CD4-positive, alpha-beta T cell treated with Interferon alpha-2 for 1 hour (primary cell): ENCODE measurements at places on chromosomes 5 and 9.

DNA sequence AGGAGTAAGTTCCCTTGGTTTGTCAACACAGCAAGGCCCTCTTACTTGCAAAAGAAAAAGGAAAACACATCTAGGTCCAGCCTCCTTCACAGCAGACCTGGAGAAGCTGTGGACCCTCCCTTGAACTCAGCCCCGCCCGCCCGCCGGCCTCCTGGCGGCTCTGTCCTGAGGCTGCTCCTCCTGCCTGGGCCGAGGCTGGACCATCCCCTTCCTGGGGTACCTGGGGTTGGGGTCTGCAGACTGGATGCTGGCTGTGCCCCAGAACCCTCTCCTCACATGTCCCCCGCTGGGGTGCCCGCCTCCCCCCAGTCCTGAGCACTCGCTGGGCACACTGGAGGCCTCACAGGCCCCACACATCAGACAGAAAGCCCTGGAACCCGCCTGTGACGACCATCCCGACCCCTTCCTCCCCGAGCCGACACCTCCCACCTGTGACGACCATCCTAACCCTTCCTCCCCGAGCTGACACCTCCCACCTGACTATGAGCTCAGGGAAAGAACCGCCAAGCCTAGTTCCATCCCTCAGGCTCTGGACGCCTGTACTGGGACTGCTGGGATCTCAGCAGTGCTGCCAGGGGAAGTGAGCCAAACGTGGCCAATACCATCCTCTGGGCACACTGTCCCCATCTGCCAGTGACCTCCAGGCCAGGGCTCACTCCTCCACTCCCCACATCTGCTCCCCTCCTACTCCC lies 7.2 kb upstream of the TMEM210 start:
- no peak for DNase-seq

DNA sequence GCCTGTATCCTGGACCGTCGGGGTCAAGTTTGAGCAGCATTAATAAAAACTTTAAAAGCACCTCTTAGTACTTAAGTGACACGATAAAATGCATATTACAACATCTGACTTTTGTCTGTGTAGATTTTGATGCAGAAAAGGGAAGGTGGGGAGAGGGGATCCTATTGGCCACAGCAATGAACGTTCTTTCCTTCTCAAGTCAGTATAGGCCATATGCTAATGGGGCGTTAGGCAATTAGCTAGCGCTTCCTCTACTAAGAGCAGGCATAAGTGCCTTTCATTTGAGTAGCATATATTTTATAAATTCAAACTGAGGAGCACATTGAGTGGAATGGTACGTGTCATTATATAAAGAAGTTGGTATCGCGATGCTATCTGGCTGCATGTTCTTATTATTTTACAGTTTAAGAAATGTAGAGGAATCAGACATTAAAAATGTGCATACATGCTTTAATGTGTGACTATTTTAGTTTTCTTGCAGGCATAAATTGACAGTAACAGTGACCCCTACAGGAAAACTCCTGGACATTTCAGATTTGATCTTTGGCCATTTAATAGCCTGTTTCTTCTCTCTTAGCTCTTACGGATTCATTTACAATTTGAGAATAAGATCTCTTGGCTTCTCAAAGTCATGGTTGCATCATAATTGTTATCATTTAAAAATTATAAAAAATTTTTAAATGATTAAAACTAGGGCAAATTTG lies 1.1 kb upstream of the GNA14 start:
- DNase-seq, result no peak

- no peak for DNase-seq
Observed at GRCh38 chr5:17316970-17317459, 99.6 kb downstream of the BASP1 start.

DNA sequence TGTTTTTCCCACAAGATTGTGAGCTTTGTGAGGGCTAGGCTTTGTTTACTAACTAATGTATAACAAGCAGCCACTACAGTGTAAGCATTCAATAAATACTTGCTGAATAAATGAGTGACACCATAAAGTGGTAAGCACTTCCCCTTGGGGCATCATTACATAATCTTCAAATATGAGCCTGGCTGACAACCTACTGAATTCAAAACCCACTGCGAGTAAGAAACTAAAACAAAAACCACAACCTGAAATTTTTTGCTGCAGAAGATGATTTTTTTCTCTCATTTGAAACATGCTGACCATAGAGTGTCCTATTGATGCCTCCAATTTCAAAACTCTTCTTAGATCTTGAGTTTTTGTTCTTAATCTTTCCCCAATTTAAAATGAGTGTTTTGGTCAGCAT lies 331.3 kb upstream of the CCNG1 start:
- no peak for DNase-seq

- no peak for DNase-seq
Observed at GRCh38 chr5:75322066-75322465, 15.0 kb upstream of the HMGCR start.

GRCh38 chr5:167694325-167695147 lies 596.9 kb upstream of the WWC1 start:
- DNase-seq, result no peak
